ENCODE measurements at places on chromosomes 7 and 10. TPM values are rescaled to one million over a fixed set of nuclear protein-coding genes. Genes with fewer than 3 reads are reported as not detected.

ENTPD1 gene
- total RNA-seq, result 0.16 TPM

CCL24 gene
- total RNA-seq, result not detected

IFIT3 gene
- 88.3 TPM for total RNA-seq

AKR1C2 gene
- total RNA-seq, result 376 TPM

UBE2H gene
- 71.6 TPM for total RNA-seq

FAM204A gene
- total RNA-seq, result 103 TPM

TPST1 gene
- 59.7 TPM for total RNA-seq

ERVW-1 gene
- not detected for total RNA-seq

PRKCQ gene
- total RNA-seq, result 0.08 TPM

NPY4R gene
- not detected for total RNA-seq

KNDC1 gene
- total RNA-seq, result 0.41 TPM

FGL2 gene
- total RNA-seq, result 39.3 TPM

HOXA5 gene
- total RNA-seq, result 2.4 TPM

SLC35G1 gene
- 6.2 TPM for total RNA-seq

Measured in fibroblast of the aortic adventitia (primary cell).